Testis (tissue), 5 donors: ENCODE measurements at places on chromosomes 5 and 9.
A peak's percentile ranks its signal among the peaks of the same experiment; 100 is the strongest.

- DNase-seq: no peak
Observed at GRCh38 chr5:40682154-40683017, 2.7 kb downstream of the PTGER4 start.

- DNase-seq: no peak
Observed at GRCh38 chr9:95715868-95716435, 159.5 kb upstream of the ERCC6L2 start.

- DNase-seq: no peak
Observed at GRCh38 chr5:177334155-177334551, 17.3 kb downstream of the LMAN2 start.

DNA sequence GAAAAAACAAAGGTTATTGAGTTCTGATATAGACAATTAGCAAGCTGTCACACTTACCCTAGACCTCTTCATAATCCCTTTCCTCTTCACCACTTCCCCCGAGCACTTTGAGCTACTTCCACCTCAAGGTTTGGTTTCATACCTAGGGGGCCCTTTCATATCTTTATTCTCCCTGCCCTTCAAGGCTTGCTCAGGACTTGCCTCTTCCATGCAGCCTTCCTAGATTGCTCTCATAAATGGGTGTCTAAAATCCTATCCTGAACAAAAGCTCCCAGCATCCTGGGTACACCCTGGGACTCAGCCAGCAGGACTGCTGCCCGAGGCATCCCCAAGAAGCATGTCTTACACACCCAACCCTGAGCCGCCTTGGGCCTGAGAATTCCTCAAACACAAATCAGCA lies 157.3 kb downstream of the C5orf15 start:
- no peak for DNase-seq

DNA sequence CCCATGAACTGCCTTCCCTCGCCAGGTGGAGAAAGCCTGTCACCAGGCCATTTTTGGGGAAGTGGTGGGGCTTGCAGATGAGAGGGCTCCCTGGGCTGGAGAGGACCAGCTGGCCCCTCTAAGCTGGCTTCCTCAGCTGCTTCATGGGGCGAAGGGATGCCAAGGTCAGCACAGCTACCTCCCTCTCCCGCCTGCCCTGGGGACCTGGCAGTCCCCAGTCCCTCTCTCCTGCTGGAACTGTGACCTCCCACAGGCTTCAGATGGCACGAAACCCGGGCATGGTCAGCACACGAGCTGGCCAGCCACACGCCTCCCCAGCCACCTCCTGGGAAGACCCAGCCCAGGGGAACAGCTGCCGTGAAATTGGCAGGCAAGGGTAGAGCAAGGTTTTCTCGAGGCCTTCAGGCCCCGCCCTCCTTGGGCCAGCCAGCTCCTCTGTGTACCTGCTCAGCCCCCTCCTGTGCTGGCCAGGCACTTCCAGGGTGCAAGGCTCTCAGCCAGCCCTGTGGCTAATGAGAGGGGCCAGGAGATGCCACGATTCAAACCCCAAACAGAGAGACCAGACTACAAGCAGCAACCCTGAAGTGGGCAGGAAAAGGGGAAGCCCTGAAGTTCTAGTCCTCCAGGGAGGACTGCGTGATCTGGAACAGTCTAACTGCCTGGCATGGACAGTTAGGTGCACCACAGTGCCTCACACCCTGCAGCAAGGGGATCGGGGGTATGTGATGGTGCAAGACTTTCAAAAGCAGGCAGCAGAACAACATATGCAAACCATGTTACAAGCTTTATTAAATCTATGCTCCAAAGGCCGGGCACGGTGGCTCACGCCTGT lies 12.9 kb downstream of the PLPP7 start:
- no peak for DNase-seq

- DNase-seq: no peak
Observed at GRCh38 chr5:55897905-55898304, 46.7 kb downstream of the IL31RA start.

GRCh38 chr5:169074839-169075238 lies 226.1 kb downstream of the SLIT3 start:
- no peak for DNase-seq

GRCh38 chr9:92501671-92502393 lies 19.5 kb upstream of the ASPN start:
- DNase-seq: peak; percentile 67

DNA sequence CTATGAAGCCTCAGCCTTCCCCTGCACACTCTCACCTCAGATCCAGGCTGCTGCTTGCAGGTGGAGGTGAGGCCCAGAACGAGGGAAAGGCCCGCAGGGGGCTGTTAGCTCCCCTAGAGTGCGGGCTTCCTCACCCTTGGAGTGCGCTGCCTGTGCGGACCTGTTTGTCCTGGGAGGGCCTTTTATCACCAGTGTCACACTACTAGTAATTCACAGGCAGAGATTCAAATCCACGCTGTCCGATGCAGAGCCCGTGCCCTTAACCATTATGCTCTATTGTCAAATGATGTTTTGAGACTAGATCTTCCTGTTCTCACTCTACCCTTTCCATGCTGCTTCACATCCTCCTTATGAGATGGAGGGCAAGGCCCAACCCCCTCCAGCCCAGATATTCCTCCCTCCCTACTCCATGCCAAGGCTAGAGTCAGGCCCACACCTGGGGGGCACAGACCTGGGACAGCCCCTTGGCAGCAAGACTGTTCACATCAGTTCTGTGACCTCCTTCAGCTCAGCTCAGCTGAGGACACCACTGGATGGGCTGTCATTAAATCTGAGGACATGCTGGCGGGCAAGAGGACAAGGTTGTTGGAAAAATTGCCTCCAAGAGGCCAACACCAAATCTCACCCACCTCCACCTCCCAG lies 112.8 kb upstream of the SPOCK1 start:
- DNase-seq: peak; percentile 12

GRCh38 chr5:41980396-41980795 lies 55.3 kb downstream of the FBXO4 start:
- no peak for DNase-seq

DNA sequence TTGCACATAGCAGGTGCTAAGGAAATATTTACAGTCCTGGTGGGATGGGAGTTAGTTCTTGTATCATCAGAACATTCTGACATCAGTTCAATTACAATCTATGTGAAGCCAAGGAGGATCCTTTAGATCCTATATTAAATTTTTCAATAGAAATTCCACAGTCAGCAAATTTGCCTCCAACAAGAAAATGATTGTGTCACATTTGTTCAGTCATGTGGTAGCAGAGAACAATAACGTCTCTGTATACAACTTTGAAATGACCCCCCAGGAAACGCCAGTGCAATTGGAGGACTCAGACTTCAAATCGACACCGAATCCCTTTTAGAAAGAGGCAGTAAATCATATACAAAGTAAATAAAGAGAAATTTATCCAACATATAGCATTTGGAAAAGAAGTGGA lies 392.1 kb downstream of the DTWD2 start:
- DNase-seq: no peak

DNA sequence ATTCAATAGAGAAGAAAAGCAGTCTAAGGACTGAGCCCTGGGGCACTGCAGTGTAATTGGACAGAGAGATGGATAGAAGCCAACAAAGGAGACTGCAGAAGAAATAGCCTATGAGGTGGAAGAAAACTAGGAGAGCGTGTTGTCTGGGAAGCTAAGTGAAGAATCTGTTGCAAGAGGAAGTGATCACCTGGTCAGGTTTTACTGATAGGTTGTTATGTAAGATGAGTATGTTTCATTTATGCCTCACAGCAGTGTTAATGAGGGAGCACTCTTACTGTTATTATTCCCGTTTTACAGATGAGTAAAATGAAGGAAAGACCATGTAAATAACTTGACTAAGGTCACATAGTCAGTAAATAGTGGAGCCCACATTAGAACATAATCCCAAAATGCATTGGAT lies 80.0 kb upstream of the GRHPR start:
- DNase-seq: no peak

DNA sequence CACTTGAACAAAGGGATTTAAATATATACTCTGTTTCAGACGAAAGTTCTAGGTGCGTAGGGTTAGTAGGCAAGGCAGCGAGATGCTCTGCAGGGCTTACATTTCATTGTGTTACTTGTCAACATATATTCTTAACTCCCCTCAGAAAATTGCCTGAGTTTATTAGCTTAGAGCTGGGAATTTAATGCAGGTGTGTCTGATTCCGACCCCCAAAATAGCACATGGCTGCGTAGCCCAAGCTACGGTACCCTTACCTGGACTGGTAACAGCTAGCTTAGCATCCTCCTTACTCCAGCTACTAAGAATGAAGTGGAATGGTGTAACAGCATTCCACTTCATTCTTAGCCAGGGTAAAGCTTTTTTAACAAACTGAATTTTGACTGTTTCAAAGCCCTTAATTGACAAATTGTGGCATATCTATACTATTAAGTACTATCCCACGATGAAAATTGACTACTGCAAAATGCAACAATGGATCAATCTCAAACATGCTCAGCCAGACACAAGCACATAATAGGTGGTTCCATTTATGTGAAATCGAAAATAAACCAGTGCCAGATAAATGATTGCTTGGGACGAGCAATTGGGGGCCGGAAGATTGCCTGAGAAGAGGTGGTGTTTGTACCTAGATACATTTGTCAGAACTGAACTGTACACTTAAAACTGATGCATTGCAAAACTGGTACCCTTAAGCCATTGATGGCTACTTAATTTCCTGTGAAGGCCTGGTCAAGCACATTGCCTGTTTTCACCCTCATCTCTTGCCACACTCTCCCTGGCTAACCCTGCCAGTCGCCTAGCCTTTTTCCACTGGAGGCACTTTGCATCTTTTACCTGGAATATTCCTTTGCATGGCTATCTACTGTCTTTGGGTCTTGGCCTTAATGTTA lies 3.0 kb upstream of the FGF18 start:
- no peak for DNase-seq

GRCh38 chr9:10230512-10230911 lies 382.3 kb downstream of the PTPRD start:
- DNase-seq: no peak

GRCh38 chr9:136604823-136605525 lies 57.7 kb upstream of the EGFL7 start:
- DNase-seq: peak; percentile 37

DNA sequence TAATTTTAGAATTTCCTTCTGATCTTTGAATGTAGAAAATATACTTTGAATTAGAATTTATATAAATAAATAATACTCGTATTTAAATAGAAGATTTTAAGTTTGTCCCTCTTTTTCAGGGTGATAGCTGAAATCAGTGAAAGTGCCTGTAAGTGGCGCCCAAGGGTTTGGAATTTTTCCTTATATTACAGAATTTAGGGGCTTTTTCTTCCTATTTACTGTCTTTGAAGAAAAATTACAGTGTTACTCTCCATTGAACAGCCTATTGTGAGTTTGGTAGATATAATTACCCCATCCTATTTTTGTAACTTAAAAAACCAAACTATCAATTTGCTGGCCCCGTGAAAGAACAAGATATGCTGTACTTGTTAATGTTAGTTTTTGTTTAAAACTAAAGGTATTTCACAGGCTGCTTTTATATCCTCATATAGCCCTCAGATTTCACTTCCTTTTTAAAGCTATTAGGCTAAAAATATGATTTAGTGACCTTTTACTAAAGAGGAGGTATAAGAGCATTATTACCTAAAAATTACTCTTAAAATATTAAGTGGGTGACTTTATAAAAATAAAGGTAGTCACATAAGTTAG lies 3.2 kb downstream of the MAP3K1 start:
- no peak for DNase-seq

- DNase-seq: no peak
Observed at GRCh38 chr5:68285075-68285840, 69.7 kb downstream of the PIK3R1 start.

- DNase-seq: no peak
Observed at GRCh38 chr5:78527925-78528324, 120.6 kb downstream of the LHFPL2 start.

- no peak for DNase-seq
Observed at GRCh38 chr9:1492156-1492555, 442.0 kb downstream of the DMRT2 start.

DNA sequence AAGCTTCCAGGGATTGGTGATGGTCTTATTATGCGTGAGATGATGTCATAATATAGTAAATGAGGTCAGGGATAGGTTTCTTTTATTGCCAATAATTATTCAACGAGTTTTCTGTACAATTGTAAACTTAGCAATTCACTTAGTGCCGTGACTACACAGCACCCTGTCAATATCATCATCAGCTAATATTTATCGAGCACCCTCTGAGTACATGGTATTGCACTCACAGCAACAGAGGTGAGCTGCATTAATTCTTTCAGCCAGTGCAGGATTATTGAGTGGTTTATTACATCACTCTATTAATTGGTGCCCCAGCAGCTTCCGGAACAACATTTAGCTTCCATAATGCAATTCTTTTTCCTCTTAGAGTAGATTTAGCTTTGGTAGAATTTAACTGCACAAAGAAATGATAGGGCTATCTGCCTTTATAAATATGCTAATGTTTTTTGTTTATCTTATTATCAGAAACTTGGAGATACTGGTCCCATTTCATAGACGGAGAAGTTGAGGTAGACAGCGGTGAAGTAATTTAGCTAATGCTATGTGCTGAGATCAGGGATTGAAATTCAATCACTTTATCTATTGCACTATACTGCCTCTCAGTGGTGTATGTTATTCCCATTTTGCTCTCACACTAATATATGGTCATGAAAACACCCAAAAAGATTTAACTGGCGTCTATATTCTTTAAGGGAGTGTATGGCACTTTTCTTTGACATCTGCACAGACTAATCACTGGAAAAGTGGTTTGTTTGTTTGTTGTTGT lies 726.1 kb upstream of the WWC1 start:
- DNase-seq: no peak

GRCh38 chr9:129575818-129576217 lies 45.1 kb downstream of the C9orf50 start:
- DNase-seq: peak; percentile 65

GRCh38 chr9:13141629-13142028 lies 137.9 kb downstream of the MPDZ start:
- DNase-seq: no peak

DNA sequence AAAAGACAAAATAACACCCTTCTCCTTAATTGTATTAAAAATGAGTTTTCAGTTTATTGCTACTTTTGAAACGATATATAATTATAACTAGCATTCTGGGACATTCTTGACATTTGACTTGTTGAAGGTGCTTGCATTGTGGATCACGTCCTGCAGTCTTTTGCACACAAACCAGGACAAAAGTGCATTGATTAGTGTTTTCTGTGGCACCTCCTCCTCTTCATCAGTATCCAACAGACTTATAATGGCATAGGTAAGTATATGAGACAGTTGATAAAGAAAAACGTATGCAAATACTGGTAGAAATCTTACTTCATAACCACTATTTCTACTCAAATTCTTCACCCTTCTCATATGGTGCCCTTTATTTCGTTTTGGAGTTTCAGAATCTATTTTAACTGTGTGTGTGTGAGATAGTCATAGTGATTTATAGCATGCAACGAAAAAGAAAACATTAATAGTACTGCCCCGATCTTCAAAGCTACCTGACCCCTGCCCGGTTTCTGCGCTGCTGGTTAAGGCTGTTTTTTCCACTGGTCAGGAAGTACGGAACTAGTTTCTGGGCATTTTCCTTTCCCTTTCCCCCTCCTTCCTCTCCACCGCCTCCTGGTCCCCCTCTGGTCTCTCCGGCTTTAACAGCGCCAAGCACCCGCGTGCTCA lies 639 bp upstream of the RASA1 start:
- no peak for DNase-seq

- no peak for DNase-seq
Observed at GRCh38 chr9:88737876-88738275, 202.9 kb downstream of the NXNL2 start.

GRCh38 chr5:36844305-36844704 lies 32.3 kb upstream of the NIPBL start:
- DNase-seq: no peak
